ENCODE measurements at places on chromosomes 1 and 21.

- no peak for DNase-seq
These were observed 8.9 kb upstream of the ZNF326 start for GRCh38 chr1:89986020-89986419.

GRCh38 chr21:43809853-43810504 lies 20.6 kb downstream of the RRP1 start:
- DNase-seq, result no peak

DNA sequence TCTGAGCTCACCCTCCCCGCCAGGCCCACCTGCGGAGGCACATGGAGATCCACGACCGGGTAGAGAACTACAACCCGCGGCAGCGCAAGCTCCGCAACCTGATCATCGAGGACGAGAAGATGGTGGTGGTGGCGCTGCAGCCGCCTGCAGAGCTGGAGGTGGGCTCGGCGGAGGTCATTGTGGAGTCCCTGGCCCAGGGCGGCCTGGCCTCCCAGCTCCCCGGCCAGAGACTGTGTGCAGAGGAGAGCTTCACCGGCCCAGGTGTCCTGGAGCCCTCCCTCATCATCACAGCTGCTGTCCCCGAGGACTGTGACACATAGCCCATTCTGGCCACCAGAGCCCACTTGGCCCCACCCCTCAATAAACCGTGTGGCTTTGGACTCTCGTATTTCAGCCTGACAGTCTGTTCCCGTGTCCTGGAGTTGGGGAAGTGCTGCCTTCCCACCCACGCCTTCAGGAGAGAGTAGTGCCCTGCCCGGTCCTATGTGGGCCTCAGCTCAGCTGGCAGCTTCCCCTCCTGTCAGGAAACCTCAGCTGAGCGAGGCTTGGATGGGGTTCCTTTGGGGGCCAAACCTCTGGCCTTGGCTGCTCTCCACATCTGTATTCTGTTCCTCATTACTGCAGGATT lies 9.2 kb downstream of the ZBTB48 start:
- DNase-seq, result no peak

DNA sequence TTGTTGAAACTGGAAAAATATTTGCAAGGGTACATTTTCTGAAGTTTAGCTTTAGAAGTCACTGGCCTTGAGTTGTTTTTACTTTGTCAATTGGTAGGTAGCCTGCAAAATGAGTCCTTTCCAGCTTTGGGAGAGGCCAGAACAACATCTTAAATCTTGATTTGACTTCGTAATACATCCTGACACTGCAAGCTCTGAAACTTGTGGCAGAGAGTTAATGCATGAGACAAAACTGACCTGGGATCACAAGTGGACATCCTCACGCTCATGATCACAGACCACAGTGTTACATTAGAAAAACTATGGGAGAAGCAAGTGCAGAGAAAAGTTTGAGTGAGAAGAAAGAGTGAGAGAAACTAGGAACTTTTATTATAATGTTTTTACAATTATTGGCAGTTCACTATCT lies 550.9 kb downstream of the USP25 start:
- no peak for DNase-seq
